Thoracic aorta endothelial cell (primary cell): ENCODE measurements at places on chromosomes 12 and 14. TPM values are rescaled to one million over a fixed set of nuclear protein-coding genes. Genes with fewer than 3 reads are reported as not detected.

P3H3 gene
- 56.1 and 68.3 TPM in 2 replicates for total RNA-seq

YEATS4 gene
- total RNA-seq = 31.8 and 44.4 TPM in 2 replicates

HCAR2 gene
- total RNA-seq = not detected in 2 replicates

B4GALNT1 gene
- 0.14 and 0.27 TPM in 2 replicates for total RNA-seq

TSHR gene
- not detected in 2 replicates for total RNA-seq

SLC25A47 gene
- not detected in 2 replicates for total RNA-seq

ATP5MC2 gene
- 118 and 162 TPM in 2 replicates for total RNA-seq

RBMS2 gene
- total RNA-seq = 43.8 and 53.7 TPM in 2 replicates

MTHFD1 gene
- total RNA-seq = 74.3 and 103 TPM in 2 replicates

DACT1 gene
- 0.29 and 1.5 TPM in 2 replicates for total RNA-seq

SPATS2 gene
- 90.6 and 97.4 TPM in 2 replicates for total RNA-seq

SLC22A17 gene
- 0.86 and 1.1 TPM in 2 replicates for total RNA-seq

DTX1 gene
- total RNA-seq = not detected in 2 replicates

HOXC9 gene
- 0.22 TPM in 1 of 2 replicates, not detected in the other for total RNA-seq

GPATCH2L gene
- 51.5 and 54.3 TPM in 2 replicates for total RNA-seq

BDKRB2 gene
- total RNA-seq = under 0.01 TPM in 1 of 2 replicates, not detected in the other

ISM2 gene
- not detected in 2 replicates for total RNA-seq

UBR7 gene
- total RNA-seq = 38.0 and 44.4 TPM in 2 replicates

CD69 gene
- total RNA-seq = 0.29 and 0.53 TPM in 2 replicates

DGKA gene
- 62.8 and 69.4 TPM in 2 replicates for total RNA-seq

PTPRO gene
- total RNA-seq = not detected in 2 replicates

OR4E2 gene
- not detected in 2 replicates for total RNA-seq

ADCK1 gene
- total RNA-seq = 2.8 and 3.9 TPM in 2 replicates

TAC3 gene
- total RNA-seq = 0.14 TPM in 1 of 2 replicates, not detected in the other

TAS2R50 gene
- total RNA-seq = 6.0 and 6.9 TPM in 2 replicates

RNASE7 gene
- not detected in 2 replicates for total RNA-seq

CYP27B1 gene
- 0.80 and 1.5 TPM in 2 replicates for total RNA-seq

SLC7A7 gene
- total RNA-seq = 14.7 and 20.9 TPM in 2 replicates

P2RX7 gene
- total RNA-seq = 3.2 and 3.6 TPM in 2 replicates

FOXN4 gene
- not detected in 2 replicates for total RNA-seq

GPD1 gene
- total RNA-seq = 0.22 TPM in 1 of 2 replicates, not detected in the other

CLMN gene
- 7.4 and 10.0 TPM in 2 replicates for total RNA-seq

SDR9C7 gene
- not detected in 2 replicates for total RNA-seq

ADIPOR2 gene
- 45.5 and 63.9 TPM in 2 replicates for total RNA-seq

ZFHX2 gene
- total RNA-seq = 0.40 and 0.86 TPM in 2 replicates

BATF gene
- total RNA-seq = 1.7 TPM in 1 of 2 replicates, not detected in the other

TC2N gene
- under 0.01 and 0.07 TPM in 2 replicates for total RNA-seq

MYF5 gene
- total RNA-seq = not detected in 2 replicates

PITPNM2 gene
- total RNA-seq = 9.1 and 9.3 TPM in 2 replicates

KRT79 gene
- total RNA-seq = not detected in 2 replicates

HHIPL1 gene
- 0.80 and 1.9 TPM in 2 replicates for total RNA-seq

SLC38A4 gene
- total RNA-seq = under 0.01 and 0.07 TPM in 2 replicates

NINJ2 gene
- total RNA-seq = 0.53 and 1.4 TPM in 2 replicates

FAM90A1 gene
- total RNA-seq = not detected in 2 replicates

ASB2 gene
- not detected in 2 replicates for total RNA-seq

CAND1 gene
- 156 and 168 TPM in 2 replicates for total RNA-seq

FAM222A gene
- 0.50 and 0.93 TPM in 2 replicates for total RNA-seq

KLHL42 gene
- 31.6 and 32.4 TPM in 2 replicates for total RNA-seq

RPL10L gene
- not detected in 2 replicates for total RNA-seq

SIX6 gene
- not detected in 2 replicates for total RNA-seq

MYF6 gene
- total RNA-seq = 0.13 TPM in 1 of 2 replicates, not detected in the other

CAPS2 gene
- total RNA-seq = 4.0 and 6.3 TPM in 2 replicates

MAP1LC3B2 gene
- total RNA-seq = 0.72 and 0.93 TPM in 2 replicates

CBLN3 gene
- 1.1 and 1.6 TPM in 2 replicates for total RNA-seq

KLHDC2 gene
- total RNA-seq = 42.1 and 43.0 TPM in 2 replicates

RHEBL1 gene
- 0.66 and 1.4 TPM in 2 replicates for total RNA-seq
